ENCODE measurements at places on chromosomes 12 and 14.

- no peak for DNase-seq
Measured at GRCh38 chr12:48943221-48943620, 14.1 kb downstream of the ARF3 start.

- no peak for DNase-seq
Measured at GRCh38 chr14:43012817-43013216, 1406.1 kb downstream of the LRFN5 start.

DNA sequence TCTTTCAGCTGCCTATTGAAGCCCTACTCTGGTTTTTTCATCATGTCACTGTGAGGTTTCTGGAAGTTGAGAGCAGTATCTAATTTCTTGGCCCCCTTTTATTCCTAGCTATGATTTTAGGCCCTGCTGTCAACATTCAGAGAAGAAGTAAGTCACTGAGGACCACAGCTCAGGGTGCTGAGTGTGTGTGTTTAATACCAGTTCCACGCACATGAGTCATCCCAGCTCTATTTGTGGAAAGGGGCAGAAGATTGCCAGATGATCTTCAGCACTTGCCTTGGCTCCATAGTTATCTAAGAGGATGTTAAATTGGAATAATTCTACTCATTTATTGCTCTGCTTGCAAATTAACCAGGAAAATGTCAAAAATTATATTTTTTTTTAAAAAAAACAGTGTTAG, 65.5 kb upstream of the SLC38A4 start:
- DNase-seq, result no peak

DNA sequence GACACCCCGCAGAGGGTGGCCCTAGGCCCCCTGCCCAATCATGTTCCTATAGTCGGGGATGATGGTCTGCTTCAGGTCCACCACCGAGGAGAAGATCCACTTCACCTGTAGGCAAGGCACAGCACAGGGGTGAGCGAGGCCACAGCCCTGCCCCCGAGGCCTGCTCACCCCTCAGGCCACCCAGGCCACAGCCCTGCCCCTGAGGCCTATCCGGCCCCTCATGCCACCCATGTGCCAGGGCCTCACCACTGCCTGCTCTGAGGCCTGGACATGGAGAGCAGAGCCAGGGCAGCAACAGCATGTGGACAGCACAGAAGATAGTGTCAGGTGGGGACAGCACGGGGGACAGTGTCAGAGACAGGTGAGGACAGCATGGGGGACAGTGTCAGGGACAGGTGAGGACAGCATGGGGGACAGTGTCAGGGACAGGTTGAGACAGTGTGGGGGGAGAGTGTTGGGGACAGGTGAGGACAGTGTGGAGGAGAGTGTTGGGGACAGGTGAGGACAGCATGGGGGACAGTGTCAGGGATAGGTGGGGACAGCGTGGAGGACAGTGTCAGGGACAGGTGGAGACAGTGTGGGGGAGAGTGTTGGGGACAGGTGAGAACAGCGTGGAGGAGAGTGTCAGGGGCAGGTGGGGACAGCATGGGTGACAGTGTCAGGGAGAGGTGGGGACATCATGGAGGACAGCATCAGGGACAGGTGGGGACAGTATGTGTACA, 239.7 kb downstream of the TMEM121 start:
- DNase-seq, result no peak

GRCh38 chr12:53695152-53696145, 19.6 kb upstream of the ATP5MC2 start:
- DNase-seq, result no peak

DNA sequence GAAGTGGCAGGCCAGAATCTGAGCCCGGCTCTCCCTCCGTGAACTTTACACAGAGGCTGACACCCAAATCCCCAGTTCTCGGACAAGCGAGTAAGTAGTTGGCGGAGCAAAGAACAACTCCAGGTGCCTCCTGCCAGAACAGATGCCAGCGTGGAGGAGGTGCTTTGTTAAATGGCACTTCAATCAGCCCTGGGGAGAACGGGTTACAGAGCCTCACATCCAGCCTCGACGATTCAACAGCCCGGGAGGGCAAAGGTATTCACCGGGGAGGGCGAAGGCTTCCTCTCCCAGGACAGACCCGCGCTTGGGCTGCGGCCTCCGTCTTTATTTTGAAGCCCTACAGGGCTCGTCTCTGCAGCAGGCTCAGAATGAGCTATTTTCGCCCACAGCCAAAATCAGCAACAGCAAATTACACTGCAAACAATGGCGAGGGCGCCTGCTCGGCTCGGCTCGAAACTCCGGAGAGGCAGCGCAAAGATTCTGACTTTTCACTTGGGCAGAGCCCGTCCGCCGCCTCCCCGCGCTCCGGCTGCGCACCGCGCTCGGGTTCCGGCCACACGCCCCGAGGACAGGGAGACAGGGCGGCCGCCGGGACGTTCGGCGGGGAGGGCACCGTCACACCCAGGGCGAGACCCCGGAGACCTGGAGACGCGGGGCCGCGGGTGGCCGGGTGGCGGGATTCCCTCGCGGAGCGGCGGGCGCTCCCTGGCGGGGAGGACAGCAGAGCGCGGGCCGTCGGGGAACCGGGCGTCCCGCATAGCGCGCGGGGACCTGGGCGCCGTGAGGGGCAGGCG, 811 bp downstream of the TMCC3 start:
- DNase-seq, result no peak

GRCh38 chr12:128970941-128971340, 117.7 kb downstream of the GLT1D1 start:
- no peak for DNase-seq

DNA sequence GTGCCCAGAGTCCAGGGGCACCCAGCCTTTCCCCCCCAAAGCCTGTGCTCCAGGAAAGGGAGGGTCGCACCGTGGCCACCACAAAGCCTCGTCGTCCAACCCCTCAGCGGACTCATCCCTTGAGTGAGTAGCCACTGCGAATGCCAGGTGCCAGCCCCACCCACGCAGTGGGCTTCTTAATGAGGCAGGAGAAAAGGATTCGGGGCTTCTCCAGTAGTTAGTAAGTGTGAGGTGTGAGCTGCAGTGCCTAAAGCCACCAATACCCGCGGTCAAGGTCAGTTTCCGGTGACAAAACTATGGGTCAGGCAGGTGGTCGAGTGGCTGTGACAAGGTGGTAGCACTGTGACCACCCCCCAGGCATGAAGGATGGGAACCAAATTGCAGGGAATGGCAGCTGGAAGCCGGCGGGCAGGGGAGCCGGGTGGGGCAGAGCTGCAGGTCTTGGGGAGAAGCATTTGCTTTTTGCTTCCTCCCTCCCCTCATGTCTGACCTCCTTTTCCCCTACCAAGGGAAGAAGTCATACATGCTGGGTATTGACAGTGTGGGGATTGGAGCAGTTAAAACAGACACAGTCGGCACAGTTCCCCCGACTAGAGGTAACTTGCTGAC, 8.0 kb downstream of the RAN start:
- DNase-seq, result no peak

DNA sequence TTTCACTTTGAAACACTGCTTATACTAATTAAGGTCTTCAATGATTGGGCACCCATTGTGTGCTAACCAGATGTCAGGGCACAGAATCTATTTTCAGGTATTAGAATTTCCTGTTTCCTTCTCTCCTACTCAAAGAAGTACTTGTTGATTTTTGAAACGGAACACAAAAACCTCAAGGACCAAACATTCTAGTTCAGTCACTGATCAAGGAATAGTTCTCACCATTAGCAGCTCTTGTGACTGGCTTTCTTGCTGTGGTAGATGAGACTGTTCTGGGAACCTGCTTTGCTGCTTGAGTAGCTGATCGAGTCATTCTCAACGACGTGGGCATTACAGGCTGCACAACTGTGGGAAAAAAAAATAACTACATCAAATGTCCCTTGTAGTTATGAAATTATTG, 11.0 kb downstream of the DLGAP5 start:
- no peak for DNase-seq

GRCh38 chr14:50882932-50883826, 11.3 kb downstream of the ABHD12B start:
- no peak for DNase-seq

- no peak for DNase-seq
Measured at GRCh38 chr12:2498964-2499500, 295.7 kb upstream of the FKBP4 start.

- DNase-seq, result no peak
Measured at GRCh38 chr12:93573552-93574223, 1.2 kb downstream of the SOCS2 start.

- no peak for DNase-seq
Measured at GRCh38 chr12:24500831-24501230, 448.1 kb downstream of the BCAT1 start.

GRCh38 chr12:47799357-47799955, 20.2 kb downstream of the HDAC7 start:
- DNase-seq, result no peak

DNA sequence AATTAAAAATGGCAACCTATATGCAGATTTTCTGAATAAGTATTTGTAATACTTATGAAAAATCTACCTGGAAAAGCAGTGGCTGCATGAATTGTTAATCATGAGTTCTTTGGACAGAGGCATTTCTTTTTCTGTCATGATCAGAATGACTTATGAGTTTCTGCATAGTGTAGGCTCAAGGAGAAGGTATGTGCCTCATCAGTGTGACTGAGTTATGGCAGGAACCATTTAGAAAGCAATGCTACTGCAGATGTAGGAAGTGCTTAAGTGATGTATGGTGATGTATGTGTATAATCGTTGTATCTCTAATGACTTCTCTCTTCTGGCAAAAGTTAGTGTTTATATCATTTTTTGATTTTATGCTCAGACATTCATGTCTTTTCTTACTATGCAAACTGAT, 816.4 kb upstream of the FBXO33 start:
- DNase-seq, result no peak

GRCh38 chr12:130754234-130754901, 38.3 kb upstream of the RIMBP2 start:
- no peak for DNase-seq

- no peak for DNase-seq
Measured at GRCh38 chr12:112992541-112993398, 14.5 kb downstream of the OAS2 start.

GRCh38 chr14:68392393-68393141, 400.3 kb downstream of the ZFP36L1 start:
- no peak for DNase-seq

- no peak for DNase-seq
Measured at GRCh38 chr12:6276956-6277620, 33.4 kb upstream of the PLEKHG6 start.

DNA sequence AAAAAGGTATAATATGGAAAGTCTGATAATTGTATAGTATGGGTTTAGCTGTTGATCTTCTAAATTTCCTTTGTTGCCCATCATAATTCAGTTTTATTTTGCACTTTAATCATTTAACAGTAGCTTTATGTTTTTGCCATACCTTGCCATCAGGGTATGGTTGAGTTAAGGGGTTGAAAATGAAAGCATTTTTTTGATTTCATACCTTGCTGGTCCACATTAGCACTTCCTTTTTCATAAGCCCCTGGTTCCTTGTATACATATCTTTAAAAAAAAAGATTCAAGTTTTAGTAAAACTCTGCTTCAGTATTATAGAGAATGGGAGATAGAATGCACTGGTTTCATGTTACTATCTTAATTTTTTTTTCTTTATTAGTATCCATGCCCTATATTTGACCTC, 71.1 kb downstream of the MIPOL1 start:
- no peak for DNase-seq

GRCh38 chr14:98077176-98077575, 1194.8 kb downstream of the BCL11B start:
- DNase-seq, result no peak

DNA sequence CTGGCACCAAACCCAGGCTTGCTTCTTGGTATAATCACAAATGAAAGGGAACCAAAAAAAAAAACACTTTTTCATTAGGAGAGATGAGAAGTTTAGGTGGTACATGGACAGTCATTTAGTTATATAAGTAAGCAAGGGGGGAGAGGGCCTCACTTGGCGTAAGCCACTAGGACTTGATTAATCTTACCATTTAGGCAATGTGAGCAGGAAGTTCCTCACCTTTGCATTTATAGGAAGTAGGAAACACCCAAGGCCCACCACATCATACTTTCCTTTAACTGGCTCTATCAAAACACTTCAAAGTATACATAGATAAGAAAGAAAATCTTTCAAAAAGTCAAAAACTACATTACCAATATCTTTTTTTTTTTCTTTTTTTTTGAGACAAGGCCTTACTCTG, 6.7 kb upstream of the RPS6KA5 start:
- no peak for DNase-seq

- no peak for DNase-seq
Measured at GRCh38 chr14:55332654-55333570, 61.7 kb downstream of the FBXO34 start.

DNA sequence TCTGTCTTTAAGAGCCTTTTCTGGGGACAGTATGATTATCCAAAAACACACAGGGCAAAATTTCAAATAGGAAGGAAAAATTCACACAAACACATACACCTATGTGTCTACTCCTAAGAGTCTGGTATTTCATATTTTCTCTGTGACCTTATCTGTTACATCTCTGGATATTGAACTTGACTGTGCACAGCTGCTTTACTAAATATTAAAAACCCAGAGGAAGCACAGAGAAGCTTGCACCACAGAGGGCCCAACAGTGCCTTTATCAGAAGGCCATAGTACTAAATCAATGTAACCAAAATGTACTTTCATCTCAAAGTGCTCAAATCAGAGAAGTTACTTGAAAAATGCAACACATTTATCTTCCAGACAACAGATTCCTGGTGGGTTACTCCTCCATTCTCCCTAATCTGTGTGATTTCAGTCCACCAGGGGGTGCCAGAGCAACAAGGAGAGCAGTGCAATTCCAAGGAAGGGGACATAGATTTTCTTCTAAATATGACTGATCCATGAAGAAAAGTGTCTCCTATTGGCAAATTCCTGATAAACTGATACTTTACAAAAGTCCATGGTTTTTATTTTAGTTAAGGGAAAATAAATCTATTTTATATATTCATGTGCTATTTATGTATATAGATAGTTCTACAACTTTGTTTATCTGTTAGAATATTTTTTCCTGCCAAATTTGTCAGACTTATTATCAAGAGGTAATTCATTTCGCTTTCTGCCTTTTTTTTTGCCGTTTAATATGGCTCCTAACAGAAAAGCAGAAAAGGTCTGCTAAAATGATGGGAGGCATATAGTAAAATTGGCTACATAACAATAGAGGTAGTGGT, 617.6 kb downstream of the LRFN5 start:
- DNase-seq, result no peak

GRCh38 chr12:55722948-55723347, 2.8 kb downstream of the RDH5 start:
- DNase-seq, result no peak

DNA sequence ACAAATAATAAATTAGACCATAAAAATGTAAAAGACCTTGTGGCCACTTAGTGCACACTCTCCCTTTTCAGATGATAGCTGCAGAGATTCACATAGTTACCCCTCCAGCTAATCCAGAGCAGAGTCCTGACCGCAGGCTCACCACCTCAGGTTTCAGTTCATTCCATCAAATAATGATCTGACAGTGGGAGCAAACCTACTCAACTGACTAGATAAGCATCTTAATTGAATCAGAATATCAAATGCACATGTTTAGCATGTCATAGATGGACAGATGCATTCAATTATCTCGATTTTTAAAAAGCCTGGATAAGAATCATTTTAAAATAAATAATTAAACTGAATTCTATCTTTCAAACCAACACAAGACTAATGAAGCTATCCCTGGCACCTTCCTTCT, 242.3 kb upstream of the PDZRN4 start:
- DNase-seq, result no peak
